Activated naive CD8-positive, alpha-beta T cell treated with anti-CD3 and anti-CD28 coated beads, Interleukin-2, amount 10 ng/mL, durations not matched to agents 7 days and 5 days (primary cell): ENCODE measurements at places on chromosomes 16 and 17.
A peak's percentile ranks its signal among the peaks of the same experiment; 100 is the strongest.

DNA sequence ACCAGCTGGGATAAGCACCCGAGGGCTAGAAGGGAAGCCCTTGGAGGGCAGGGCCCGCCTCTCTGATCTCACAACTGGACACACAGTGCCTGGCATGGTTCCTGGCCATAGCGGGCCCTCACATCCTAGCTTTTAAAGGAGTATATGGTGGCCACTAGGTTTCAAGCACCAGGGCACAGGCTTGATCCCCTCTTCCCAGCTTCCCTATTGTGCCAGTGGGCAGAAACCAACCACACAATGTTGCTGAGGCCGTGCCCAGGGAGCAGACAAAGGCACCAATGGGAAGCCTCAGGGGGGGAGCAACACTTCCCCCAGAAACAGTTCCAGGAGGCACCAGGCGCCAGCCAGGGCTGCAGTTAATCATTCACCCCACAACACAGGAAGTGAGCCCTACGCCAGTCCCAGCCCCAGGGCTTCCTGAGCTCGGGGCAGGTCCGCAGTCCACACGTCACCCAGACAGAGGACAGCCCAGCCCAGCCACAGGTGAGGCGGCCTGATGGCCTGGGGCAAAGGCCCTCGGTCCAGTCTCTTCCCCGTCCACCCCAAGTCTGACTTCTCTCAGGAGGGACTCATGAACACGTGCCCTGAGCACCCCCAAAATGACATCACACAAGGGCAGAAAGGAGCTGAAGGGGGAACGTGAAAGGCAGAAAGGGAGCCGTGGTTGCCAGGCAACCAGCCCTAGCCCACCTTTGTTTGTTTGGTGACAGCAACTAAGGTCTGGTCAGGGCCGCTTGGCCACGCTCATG, 12.8 kb downstream of the SMIM5 start:
- DNase-seq, result no peak

DNA sequence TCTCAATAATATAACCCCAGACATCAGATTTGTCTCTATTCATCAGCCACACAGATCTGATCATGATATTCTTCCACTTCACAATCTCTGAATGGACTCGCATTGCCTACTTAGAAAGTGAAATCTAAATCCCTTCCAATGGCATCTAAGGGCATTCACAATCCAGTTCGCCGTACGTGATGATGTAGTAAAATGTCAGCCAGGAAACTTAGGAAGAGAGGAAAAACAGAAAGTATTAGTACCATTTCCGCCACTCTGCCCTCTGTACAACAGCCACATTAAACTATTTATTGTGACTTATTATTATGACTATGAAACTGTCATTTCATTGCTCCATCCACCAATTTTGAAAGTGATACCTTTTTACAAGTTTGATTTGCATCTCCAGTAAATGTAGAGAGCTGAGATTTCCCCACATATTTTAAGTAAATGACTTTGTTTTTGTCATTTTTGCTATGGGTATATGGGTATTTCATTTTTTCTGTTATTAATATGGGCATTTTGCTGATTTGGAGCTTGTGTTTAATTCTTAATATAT, 69.4 kb upstream of the SMIM36 start:
- no peak for DNase-seq

DNA sequence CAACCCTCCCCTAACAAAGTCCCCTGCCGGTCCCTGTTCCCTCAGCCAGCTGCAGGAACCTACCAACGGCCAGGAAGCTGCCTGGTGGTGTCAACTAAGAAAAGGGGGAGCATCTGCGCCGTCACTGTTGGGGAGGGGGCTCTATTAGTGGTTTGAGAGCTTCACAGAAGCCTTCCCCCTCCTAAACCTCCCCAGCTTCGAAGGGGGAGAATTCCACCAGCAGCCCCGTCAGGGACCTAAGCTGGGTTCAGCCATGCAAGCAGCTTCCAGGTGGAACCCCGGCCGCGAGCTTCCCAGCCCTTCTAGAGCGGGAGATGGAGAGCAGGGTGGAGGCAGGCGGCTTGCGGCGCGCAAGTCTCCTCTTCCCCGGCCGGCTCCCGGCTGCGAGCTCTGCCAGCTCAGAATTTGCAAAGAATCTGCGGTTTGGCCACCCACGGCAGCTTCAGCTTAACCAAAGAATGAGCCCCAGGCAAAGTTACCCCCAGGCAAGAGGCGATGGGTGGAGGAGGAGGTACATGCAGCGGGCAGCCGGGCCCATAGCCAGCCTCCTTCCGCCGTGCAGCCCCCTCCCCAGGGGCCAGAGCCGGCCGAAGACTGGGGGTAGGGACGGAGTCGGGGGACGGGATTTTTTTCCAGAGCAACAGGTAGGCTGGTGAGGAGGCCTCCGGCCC, 33.7 kb downstream of the DDX19A start:
- peak; percentile 73 for DNase-seq

DNA sequence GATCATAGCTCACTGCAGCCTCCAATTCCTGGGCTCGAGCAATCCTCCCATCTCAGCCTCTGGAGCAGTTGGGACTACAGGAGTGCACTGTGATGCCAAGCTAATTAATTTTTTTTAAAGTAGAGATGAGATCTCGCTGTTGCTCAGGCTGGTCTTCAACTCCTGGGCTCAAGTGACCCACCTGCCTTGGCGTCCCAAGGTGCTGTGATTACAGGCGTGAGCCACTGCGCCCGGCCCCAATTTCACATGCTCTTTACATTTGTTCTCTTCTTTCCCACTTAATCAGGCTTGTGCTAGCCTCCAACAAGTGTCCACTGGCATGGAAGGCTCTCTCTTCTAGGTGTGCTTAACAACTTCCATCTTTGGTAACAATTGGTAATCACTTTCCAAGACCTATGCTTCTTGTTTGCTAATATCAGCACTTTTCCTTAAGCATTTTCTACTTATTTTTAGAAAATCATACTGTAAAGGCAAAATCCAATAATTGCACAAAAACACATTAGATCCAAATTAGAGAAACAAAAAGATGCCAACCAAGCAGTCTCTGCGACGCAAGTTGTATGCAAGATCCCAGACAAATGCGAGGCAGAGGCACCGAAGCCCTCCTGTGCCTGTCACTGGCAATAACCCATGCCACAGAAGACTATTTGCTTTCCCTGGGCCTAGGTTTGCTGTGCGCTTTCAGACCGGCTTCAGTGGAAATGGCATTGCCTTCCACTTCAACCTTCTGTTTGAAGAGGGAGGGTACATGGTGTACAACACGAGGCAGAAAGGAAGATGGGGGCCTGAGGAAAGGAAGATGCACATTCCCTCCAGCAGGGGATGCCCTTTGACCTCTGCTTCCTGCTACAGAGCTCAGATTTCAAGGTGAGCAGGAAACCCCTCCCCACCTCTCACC, 52.6 kb downstream of the NOS2 start:
- DNase-seq, result no peak

DNA sequence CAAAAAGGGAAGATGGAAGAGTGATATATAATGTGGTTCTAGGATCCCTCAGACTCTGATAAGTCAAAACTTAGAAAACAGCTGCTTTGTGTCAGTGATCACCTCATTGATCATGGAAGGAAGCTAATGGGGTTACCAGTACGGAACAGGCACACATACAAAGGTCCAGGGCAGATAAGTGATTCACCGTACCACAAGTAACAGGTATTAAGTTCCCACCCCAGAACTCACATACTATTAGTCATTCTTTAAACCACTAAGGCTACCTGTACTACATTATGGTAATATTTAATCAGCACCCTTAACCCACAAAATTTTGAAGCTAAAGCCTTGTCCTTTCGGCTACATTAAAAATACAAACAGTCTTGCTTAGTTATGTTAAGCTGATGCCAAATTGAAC, 17.4 kb downstream of the RNF43 start:
- no peak for DNase-seq

- no peak for DNase-seq
Observed at GRCh38 chr16:89230255-89230654, 12.8 kb downstream of the ZNF778 start.

GRCh38 chr17:81664051-81664470, 2.3 kb downstream of the OXLD1 start:
- DNase-seq, result no peak
